ENCODE measurements at places on chromosomes 7 and 10.

DNA sequence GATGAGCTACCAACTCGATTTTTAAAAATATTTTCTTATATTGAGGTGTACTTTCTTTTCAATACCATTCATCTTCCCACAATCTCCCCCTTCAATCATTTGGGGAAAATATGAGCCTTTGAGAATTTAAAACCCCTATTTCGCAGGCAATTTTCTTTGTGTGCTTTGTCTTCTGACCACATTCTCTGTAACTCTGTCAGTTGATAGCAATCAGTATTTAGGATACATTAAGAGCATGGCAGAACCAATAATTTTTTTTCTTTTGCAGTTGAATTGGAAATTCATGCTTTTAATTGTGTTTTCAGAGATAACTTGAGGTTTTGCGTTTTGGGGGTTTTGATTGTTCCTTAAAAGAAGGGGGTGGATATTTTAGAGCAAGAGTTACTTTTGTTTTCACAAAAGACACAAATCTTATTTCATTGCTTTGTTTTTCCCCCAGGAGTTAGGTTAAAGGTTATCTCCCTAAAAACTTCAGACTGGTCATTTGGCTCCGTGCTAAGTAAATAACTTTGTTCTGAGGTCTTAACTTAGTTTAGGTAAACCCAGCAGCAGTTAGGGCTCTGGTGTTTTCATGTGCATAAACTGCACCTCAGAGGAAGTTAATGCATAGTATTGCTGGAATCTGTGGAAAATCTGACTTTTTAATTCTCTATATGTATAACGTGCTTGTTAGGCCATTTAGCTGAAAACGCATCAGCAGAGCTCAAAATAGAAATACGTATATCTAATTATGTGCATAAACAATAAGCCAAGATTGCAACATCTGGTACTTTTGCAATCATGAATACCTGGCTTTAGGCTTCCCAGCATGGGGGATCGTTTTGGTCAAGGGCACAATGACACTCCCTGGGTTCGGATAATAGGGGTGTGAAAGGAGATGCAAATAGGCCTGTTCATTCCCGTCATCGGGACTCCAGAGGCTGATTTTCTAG, 676.4 kb upstream of the ANKRD30A start:
- no peak for DNase-seq

DNA sequence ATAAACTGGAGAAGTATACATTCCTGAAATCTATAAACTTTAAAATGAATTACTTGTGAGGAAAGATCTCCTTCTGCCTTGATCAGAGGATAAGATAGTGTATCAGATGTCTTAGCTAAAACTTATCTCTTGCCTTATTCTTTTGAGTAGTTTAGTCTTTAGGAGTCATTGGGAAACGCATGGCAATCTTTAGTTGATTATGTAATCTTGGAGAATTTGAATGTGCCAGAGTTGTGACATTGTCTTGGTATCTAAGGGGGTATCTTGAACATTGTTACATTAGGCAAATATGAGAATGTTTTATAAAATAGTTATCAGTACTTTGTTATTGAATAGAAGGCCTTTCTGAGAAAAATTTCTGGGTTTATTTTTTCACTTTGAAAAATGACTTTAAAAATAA, 61.6 kb upstream of the ADRA2A start:
- DNase-seq, result no peak

GRCh38 chr10:81548160-81548559, 326.8 kb upstream of the NRG3 start:
- DNase-seq, result no peak

GRCh38 chr7:1559626-1560590, 3.9 kb upstream of the TMEM184A start:
- DNase-seq, result no peak

DNA sequence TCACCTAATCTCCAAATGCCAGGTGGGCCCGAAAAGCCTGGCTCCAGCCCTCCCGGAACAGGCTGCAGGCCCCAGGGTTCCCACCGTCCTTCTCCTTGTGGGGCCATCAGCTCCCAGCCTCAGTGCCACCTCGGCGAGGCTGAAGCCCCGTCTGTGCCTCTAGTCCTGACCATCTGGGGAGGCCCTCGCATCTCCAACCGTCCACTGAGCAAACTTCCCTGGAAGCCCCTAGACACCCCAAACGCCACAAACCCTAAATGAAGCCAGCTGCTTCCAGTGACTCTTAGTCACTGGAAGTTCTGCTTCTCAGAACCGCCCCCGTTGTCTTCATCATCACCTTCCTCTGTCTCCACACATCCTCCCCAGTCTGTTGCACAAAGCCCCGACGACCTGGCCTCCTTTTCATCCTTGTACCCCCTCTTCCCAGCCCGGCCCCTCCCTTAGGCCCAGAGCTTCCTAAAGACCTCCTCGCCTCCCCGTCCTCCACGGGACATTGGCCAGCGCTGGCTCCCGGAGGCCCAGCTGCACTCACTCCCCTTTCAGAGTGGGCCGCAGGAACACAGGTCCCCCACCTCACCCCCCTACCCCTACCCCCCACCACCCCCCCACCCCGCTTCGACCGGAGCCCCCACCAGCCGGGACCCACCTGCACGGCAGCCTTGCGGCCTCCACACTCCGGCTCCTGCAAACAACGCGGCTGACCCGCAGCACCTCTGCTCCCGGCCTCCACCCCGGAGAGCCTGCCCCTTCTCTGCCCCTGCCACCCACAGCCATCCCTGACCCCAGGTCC, 1.1 kb upstream of the DIP2C start:
- DNase-seq, result no peak

DNA sequence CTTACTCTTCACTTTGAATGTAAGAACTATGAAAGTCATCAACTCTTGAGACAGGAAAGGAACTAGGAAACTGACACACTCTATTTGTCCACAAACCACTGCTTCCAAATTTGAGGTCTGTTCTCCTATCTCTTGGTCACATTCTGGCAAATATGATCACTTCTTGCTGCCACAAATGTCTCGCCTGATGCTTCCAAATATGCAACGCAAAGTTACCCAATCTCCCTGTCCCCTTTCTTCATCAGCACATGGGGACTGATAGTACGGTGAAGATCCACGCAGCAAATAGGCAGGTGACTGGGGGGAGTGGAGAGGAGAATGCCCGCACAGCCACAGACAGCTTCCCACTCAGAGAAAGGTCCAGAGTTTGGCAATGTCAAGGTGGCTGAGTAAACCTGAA, 92.6 kb upstream of the TCF7L2 start:
- no peak for DNase-seq

DNA sequence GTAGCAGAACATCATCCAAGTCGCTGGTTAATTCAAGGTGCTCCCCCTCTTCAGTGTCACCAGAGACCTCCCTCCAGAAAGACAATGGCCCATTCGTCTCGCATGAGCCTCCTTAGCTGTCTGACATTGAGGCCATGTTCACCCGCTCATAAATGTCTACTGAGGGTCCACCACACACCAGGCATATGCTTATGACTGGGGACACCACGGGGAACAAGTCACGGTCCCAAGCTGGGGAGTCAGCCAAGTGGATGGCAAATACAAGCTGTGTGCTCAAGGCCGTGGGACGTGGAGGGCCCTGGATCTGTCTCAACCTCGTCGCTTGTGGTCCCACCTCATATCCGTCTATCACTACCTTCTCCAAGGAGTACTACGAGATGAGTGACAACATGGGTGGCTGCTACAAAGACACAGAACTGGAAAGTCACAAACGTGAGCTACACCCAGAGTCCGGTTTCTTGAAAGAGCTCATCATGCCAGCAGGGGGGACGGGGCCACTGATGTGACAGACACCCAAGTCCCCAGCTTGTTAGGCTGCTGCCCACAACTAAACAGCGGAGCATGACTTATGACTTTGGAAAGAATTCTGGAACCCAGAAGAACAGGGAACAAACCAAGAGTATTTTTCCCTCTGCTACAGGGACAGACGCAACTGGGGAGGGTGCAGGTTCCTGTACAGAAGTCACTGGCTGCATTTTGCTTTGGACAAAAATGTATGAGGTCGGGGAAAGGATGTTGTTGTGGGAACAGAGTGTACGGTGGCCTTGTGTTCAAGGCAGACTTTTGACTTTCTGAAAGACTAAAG, 189.6 kb downstream of the COBL start:
- no peak for DNase-seq

DNA sequence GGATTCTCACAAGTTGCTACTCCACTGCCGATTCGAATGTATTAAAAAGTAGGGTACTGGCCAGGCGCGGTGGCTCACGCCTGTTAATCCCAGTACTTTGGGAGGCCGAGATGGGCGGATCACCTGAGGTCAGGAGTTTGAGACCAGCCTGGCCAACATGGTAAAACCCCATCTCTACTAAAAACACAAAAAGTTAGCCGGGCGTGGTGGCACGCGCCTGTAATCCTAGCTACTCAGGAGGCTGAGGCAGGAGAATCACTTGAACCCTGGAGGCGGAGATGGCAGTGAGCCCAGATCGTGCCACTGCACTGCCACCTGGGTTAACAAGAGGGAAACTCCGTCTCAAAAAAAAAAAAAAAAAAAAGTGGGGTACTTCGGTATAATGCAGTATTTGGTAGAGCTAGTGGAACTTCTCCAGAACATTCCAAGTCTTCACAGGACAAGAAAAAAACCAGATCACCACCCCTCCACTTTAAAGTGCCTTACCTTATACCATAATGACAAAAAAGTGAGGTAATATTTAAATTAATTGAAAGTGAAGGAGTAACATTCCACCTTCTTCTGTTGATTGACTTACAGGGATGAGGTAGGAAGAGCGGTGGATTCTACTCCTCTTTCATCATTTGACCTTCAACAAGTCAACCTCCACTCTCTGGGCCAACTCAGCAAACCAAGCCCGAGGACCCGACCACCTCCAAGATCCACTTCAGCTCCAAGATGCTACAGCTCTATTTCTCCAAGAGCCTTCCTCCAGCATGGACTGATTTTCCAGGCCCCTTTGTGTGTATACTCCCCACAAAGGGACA, 2.0 kb downstream of the BAZ1B start:
- no peak for DNase-seq

DNA sequence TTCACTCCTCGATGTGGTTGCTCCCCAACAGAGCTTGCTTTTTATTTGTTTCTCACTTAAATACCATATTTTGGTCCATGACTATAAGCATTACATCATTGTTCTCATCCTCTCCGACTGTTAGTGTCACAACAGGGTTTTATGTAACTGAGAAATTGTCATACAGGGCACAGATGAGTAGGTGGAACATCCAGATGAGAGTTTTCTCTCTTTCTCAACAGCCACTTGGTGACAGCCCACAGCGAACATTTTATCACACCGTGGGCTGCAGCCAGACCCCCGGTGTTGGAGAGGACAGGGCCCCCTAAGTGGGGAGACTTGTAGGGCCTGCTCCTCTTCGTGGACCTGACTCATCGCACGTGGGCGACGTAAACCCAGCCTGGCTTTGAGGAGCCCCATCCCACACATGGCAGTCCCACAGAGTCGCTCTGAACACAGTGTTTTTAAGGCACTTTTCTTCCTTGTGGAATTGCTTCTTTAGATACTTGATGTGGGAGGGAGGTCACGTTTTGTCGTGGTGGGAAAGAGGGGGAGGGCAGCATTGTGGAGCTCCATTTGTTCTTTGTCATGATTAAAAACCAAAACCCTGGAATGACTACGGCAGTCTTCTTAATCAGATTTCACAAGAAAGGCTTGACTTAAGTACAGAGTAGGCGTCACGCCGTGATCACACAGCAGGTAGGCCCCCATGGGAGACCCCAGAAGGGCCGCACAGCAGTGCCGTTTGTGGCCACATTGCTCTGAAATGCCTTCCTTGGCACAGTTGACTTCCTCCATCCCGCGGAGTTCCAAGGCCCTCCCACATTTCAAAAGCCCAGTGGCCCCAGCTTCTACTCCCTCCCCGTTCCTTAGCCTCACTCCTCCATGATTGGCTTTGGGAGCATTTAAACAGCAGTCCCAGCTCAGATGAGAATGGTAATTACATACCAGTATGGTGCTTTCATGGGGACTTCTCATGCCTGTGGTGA, 220.6 kb downstream of the CCDC3 start:
- no peak for DNase-seq

- DNase-seq, result no peak
These were observed 271.6 kb downstream of the CALN1 start for GRCh38 chr7:72140566-72140965.

- DNase-seq, result no peak
These were observed 63.3 kb downstream of the ZMIZ1 start for GRCh38 chr10:79131836-79132631.

DNA sequence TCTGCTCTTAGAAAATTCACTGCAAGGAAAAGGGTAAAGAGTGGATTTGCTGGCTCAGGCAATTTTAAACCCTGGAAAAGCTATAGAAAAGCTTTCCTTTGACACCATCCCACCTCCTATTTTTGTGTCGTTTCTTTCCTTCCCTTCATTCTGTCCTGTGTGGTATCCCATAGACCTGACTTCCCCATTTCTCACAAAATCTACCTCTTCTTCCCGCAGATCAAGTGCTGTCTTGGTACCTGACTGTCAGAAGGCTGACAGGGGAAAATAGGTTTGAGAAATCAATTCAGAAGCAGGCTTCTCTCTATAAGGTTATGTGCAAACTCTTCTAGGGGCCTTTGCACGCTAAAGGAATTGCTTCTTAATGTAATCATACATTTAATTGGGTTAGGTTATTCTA, 98.9 kb downstream of the MTPN start:
- DNase-seq, result no peak

DNA sequence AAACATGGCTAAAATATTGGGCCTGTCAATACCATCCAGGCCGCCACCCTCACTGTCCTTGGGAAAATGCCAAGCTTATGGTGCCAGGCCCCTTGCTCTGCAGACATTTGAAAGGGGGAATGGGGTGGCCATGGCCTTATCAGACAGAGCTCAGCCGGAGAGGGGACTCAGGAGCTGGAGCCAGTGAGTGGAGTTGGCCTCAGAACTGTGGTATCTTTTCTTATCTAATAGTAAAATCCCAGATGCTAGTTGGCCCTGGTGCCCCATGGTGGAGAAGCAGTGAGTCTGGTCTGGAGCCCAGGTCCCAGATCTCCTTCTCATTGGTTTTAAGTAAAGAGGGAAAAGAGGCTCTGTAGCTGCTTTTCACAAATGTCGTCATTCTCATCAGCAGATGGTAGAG, 49.6 kb upstream of the SORCS3 start:
- no peak for DNase-seq

- no peak for DNase-seq
These were observed 16.8 kb downstream of the LRRC72 start for GRCh38 chr7:16543456-16543855.

GRCh38 chr10:128868481-128868880, 598.6 kb upstream of the MGMT start:
- no peak for DNase-seq

GRCh38 chr10:17599089-17599488, 18.1 kb downstream of the HACD1 start:
- no peak for DNase-seq

DNA sequence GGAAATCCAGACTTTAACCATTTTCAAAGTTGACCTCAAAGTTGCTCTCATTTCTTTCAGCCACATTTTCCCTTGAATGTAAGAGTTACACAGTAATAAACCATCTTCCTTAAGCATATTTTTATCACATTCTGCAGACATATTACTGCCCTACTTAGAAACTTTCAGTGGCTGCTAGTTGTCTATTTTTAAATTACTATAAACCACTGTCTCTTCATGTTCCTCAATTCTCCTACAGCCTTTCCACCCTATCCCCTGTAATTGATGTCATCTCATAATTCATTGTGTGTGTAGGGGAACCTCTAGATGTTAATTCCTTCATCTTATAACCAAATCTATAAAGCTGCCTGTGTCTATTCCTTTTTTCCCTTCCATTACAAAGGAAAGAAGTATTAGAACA, 78.1 kb upstream of the STRIP2 start:
- no peak for DNase-seq

GRCh38 chr7:79084423-79084822, 369.0 kb downstream of the MAGI2 start:
- no peak for DNase-seq

GRCh38 chr10:121096617-121097431, 245.7 kb downstream of the WDR11 start:
- DNase-seq, result no peak
